RWPE2 (cell line): ENCODE measurements at places on chromosomes 7 and 10.
A peak's percentile ranks its signal among the peaks of the same experiment; 100 is the strongest.

- no peak for DNase-seq
These were observed 19.9 kb upstream of the FMC1 start for GRCh38 chr7:139321071-139321745.

- no peak for DNase-seq
These were observed 3.1 kb downstream of the AGMO start for GRCh38 chr7:15558756-15559155.

- no peak for DNase-seq
These were observed 23.3 kb upstream of the HSPA12A start for GRCh38 chr10:116765648-116766081.

DNA sequence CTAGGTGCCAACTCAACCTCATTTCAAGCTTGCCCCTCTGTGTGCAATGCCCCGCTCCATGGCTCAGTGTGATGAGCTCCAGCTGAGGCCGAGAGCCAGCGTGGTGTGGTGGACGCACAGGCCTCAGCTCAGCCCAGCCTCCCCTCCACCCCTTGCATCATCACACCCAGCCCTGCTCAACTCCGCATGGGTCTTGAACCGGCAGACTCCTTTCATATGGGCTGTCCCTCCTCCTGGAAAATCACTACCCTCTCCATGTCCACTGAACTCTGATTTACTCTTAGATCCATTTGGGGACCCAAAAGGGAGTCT is 16.6 kb upstream of the SLC18A3 start:
- DNase-seq, result no peak

- DNase-seq, result no peak
These were observed 48.6 kb upstream of the NANOS1 start for GRCh38 chr10:118980870-118981269.

DNA sequence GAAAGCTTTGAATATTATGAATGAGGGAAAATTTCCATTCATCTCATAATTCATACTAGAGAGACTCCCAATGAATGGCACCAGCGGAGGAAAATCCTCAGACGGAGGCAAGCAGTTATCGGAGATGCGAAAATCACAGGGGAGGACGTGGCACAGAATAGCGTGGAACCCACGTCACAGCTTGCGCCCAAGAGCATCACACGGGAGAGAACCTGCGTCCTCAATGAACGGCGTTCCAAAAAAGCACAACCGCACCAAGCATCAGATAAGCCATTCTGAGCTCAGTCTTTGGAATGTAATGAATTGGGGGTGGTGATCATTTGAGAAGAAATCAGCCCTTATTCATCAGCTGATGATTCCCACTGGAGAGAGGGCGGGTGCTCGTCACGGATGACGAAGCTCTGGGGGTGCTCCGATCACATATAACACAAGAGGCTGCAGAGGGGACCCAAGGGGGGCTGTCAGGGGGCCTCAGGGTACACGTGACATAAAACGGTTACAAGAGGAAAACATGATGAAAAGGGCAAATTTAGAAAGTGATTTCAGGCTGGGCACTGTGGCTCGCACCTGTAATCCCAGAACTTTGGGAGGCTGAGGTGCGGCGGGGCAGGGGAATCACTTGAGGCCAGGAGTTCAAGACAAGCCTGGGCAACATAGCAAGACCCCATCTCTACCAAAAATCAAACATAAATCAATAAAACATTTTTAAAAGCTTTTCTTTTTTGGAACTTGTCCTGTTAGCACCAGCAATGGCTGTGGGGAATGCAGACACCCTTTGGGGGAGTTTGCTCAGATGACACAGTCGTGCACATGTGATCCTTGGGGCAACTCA is 33.8 kb upstream of the FIS1 start:
- DNase-seq, result no peak

- no peak for DNase-seq
These were observed 55.0 kb downstream of the SORBS1 start for GRCh38 chr10:95506056-95506737.

GRCh38 chr7:92058040-92058439 is 76.2 kb downstream of the CYP51A1 start:
- DNase-seq, result no peak

- DNase-seq, result no peak
These were observed 30.6 kb upstream of the ITGB1 start for GRCh38 chr10:32988604-32989003.

GRCh38 chr7:150989456-150989855 is 1.4 kb upstream of the NOS3 start:
- no peak for DNase-seq

GRCh38 chr7:19128856-19129255 is 11.4 kb upstream of the TWIST1 start:
- DNase-seq, result no peak

DNA sequence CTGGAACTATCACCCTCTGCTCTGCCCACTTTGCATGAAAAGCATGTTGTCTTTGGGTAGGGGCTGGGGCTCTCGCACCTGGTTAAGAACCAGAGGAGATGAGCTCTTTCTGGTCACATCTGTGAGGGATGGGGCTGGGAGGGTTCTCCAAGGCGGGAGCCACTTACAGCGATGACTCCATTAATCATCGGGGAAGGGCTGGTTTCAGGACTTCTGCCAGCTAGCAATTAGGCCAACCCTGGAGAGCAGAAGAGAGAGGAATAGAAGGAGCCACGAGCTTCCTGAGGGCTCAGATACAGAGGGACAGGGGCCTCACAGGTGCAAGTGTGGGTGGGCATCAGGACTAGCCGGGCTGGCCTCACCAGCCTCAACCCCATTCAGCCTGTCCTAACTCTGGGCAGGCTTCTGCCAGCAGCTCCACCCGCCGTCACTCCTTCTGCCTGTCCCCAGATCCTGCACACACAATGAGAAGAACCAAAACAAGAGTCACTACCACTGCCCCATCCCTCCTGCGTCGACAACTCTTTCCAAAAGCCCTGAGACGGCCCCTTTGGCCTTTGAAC is 8.4 kb downstream of the AQP1 start:
- DNase-seq, result peak; percentile 15
